Cortex of kidney (tissue), 1 donor: ENCODE measurements at places on chromosomes 3 and 15.

DNA sequence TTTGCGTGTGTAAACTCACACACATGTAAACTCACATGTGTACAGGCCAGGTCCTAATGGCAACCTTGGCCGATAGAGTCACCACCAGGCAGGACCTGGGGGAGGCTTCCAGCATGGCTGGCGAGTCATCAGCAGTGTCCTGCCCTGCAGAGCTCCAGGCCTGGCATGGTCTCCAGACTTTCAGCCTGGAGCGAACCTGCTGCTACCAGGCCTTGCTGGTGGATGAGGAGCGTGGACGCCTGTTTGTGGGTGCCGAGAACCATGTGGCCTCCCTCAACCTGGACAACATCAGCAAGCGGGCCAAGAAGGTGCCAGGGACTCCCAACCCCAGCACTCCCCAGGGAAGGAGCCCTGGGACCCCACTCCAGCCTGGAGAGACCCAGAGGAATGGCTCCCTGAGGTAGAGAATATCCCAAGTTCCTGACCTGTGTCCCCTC lies 1.0 kb downstream of the SEMA3B start:
- no peak for DNase-seq

DNA sequence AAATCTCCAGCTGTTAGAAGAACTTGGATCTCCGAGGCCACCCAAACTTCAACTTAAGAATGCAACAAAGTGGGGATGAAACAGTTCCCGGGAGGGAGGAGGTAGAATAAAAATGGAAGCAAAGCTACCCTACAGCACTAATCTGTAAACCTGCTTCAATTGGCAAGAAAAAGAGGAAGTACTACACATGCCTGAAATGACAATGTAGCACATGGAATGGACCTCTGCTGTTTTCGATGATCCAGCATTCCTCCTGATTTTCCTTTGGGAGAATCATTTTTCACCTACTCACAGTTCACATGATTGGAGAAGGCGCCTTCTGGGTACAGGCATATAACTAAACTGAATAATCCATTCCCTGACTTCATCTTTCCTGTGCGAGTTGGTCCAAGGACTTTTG lies 1081.5 kb downstream of the FHIT start:
- DNase-seq, result no peak

DNA sequence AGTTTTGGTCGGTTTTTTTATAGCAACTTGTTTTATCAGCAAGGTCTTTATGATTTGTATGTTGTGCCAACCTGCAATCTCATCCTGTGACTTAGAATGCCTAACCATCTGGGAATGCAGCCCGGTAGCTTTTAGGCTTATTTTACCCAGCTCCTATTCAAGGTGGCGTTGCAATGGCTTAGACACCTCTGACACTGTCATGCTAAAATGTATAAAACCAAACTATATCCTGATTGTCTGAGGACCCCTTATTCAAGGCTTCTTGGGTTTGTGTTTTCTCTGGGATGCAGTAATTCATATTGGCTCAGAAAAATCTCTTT lies 209.0 kb upstream of the ALCAM start:
- DNase-seq, result no peak

- no peak for DNase-seq
Measured at GRCh38 chr15:85694091-85694490, 100.6 kb downstream of the KLHL25 start.

DNA sequence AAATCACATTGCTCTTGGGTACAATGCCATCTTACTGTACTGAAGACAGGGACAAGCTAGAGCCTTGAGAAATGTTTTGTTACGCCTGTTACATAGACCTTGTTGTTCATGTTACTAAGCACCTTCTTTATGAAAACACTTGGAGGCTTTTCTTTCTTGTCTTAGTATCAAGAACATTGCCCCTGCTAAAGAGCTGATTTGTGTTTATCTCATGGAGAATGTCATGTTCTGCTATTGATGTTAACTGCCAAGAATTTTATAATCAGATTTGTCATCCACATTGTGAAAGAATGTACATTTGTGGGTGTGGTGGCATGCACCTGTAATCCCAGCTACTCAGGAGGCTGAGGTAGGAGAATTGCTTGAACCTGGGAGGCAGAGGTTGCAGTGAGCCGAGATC lies 431.3 kb upstream of the MDFIC2 start:
- no peak for DNase-seq

DNA sequence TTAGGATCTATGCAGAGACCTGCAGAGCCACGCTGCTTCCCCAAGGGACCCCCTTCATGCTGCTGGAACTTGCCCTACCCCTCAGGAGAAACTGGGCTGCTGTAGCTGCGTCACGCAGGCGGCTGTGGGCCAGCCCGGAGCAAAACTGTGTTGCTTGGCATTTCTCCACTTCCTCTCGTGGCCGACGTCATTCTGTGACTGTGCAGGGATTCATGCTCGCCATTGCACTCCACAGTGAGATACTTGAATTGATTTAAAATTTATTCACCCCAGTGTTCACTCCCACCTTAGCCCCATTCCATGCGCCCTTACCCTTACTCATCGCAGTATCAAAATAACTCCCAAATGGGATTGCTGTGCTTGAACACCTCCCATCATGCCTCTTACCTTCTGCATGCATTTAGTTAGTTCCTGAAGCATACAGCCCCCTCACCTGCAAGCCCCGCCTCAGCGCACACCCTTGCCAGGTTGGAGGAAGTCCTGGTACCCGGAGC lies 45.7 kb downstream of the TMEM44 start:
- DNase-seq, result no peak

GRCh38 chr3:98692787-98693473 lies 70.2 kb upstream of the ST3GAL6 start:
- no peak for DNase-seq

GRCh38 chr3:27034255-27034654 lies 334.9 kb downstream of the NEK10 start:
- DNase-seq, result no peak

- no peak for DNase-seq
Measured at GRCh38 chr3:155354658-155355057, 61.2 kb upstream of the STRIT1 start.

DNA sequence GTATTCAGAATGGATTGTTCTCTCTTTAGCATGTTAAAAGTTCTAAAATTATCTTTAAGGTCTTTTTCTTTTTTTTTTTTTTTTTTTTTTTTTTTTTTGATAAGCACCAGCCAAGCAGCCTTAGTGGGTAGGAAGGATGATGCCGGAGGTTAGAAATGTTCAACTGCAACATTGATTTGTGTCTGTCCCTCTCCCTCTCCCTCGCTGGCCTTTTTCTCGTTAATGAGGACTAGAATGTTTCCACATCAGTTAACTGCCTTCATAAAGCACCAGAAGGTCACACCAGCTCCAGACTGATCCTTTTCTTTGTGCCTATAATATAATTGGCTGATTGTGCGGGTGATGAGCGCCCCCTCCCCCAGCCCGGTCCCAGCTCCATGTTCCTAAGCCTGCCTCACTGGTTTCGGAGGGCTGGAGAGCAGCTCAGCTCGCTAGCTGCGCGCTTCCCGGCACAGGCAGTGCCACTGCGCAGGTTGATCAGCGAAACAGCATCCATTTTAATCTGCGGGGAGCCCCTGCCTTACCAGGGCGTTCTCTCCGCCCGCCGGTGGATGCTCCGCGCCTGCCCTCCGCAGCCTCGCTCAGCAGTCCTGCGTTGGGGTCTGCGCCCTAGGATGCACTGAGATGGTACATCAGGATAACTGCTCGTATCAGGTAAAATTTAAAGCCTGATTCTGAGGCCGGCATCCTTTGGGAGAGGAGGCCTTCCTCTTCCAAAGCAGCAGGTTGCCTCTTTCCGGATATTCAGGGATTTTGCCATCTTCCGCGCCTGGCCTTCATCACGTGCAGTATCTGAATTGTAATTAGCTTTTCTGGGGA lies 148.9 kb upstream of the IL12A start:
- peak; percentile 8 for DNase-seq

DNA sequence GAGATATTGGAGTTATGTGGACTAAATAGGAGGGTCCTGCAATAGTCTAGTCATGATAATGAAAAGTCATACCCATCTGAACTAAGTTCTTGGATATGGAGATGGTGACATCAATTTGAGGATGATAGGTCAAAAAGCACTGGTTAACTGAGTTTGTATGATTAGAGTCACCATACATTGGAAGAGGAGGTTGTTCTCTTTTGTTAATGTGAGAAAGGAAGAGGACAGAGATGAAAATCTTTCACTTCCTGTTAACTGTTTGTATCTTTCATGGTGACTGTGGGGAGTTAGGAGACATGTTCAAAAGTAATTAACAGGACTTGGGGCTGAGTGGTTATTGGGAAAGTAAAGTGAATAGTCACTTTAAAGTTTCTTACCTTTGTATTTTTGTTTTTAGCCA lies 11.1 kb downstream of the TMEM62 start:
- DNase-seq, result no peak

- no peak for DNase-seq
Measured at GRCh38 chr3:99250272-99250671, 348.8 kb upstream of the DCBLD2 start.

GRCh38 chr3:52093756-52094545 lies 37.6 kb upstream of the DUSP7 start:
- DNase-seq, result no peak

- no peak for DNase-seq
Measured at GRCh38 chr3:59515966-59516365, 466.1 kb upstream of the CFAP20DC start.

DNA sequence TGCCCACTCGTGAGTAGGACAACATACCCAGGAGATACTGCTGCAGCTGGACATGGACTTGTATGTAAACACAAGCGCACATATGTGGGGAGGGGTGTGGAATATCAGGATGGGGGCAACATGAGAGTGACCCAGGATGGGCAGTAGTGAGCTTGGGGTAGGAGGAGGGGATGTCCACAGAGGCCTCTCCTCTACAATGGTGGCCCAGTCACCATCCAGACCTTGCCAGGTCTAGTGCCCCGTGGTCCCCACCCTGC lies 266 bp upstream of the ZBTB47 start:
- DNase-seq, result no peak

- no peak for DNase-seq
Measured at GRCh38 chr15:90762109-90762508, 45.0 kb downstream of the BLM start.

DNA sequence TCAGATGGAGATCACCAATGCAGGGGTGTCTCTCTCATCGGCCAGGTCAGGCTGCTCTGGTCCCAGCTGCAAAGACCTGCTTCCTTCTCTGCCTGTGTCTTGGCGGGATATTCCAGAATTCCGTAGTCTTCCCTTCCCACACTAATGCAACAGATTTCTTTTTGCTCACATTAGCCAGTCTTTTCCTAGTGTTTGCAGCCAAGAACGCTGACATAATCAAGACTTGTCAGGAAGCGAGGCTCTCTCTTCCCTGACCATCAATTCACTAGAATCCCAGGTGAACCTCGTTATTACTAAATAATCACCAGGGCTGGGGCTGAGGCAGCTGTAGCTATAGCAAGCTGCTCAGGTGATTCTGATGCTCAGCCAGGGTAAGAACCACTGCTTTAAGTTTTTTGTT lies 43.2 kb upstream of the ACKR4 start:
- DNase-seq, result no peak

DNA sequence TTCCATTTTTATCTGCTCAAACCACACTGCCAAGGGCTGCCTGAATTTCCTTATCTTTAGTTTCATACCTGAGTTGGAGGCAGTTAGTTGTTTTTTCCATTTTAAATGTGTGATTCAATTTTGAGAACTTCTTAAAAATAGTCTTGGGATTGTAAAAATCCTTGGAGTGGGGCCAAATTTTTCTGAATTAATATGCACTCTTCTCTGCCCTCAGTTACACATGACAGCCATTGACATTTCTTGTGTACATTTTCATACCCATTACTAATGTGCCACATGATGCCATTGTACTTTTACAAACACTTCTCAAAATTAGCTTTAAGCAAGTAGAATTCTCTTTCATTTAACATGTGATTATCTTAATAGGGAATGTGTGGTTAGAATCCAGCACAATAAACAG lies 141.7 kb downstream of the C3orf38 start:
- no peak for DNase-seq

DNA sequence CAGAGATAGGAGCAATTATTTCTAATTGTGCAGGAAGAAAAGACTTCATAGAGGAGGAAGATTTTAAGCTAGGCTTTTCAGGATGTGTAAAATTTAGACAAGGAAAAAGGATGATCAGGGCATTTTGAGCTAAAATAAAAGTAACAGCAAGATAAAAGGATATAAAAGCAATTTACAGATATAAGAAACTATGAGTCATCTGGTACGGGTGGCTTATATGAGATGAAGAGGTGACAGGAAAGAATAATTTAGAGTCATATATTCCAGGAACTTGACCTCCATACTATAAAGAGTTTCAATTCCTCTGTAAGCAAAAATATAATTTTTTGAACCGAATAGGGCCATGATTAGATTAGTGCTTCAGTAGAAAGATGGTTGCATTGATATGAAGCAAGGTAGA lies 273.7 kb downstream of the RBMS3 start:
- DNase-seq, result no peak

DNA sequence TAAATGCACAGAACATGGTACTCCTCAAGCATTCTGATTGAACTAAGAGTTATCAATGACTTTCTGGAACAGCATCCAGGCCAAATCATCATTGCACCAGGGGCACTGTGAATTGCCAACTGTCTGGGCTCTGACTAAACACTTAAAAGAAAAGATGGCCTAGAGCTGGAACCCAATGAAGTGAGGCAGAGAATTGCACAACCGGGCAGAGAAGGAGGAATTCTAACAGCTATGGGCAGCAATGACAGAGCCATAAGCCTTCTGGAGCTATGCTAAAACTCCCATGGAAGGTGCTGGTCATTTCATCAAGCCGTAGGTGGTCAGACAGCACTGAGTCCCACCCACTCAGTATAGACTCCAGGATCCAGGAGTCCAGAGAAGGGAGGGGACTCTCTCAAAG lies 48.1 kb upstream of the OXTR start:
- no peak for DNase-seq

GRCh38 chr3:167930453-167930852 lies 165.3 kb downstream of the GOLIM4 start:
- DNase-seq, result no peak

- no peak for DNase-seq
Measured at GRCh38 chr3:153338487-153338886, 176.5 kb downstream of the RAP2B start.

- DNase-seq, result no peak
Measured at GRCh38 chr15:76078285-76078877, 18.6 kb downstream of the TMEM266 start.

- no peak for DNase-seq
Measured at GRCh38 chr3:70571696-70572095, 259.3 kb upstream of the MDFIC2 start.

GRCh38 chr15:33138000-33138399 lies 56.5 kb downstream of the FMN1 start:
- no peak for DNase-seq

DNA sequence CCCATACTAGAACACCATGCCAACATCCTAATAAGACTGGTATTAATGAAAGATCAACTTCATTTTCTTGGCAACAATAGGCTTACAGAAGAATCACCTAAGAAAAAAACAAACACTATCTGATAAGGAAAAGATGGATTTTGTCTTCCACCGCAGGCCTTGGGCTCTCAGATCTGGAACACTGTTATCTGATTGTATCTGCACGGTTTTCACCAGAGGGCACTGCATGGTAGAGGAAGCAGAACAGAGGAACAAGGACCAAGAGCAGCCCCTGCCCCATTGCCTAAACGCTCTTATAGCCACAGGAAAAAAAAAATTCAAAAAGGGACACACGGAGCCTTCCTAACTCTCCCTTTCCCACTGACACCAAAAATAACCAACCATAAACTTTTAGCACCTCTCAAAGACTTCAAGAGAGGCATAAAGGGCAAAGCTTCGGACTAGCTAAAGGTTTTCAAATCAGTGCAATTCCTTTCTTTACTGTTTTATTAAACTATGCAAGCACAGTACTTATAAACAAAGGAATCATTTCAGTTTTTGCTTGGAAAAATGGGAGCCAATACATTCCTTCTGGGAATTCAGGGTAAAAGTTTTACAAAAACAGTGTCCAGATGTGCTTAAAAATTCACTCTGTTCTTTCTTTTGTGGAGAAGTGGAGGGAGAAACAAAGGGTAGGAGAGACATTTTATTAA lies 23.3 kb downstream of the IL17RD start:
- DNase-seq, result no peak
